ENCODE measurements at places on chromosomes 2 and 18. TPM values are rescaled to one million over a fixed set of nuclear protein-coding genes. Genes with fewer than 3 reads are reported as not detected.

Gene MDH1B
- 1.2 TPM for total RNA-seq

Gene UGT1A4
- not detected for total RNA-seq

Gene ASPRV1
- 0.38 TPM for total RNA-seq

Gene RPL31
- 2,213 TPM for total RNA-seq

Gene KCTD18
- total RNA-seq = 10.6 TPM

Gene INHA
- 0.52 TPM for total RNA-seq

Gene LINC00305
- not detected for total RNA-seq

Gene CHRNG
- total RNA-seq = not detected

Gene STPG4
- not detected for total RNA-seq

Gene CMPK2
- total RNA-seq = 0.34 TPM

Gene EFR3B
- total RNA-seq = 7.9 TPM

Gene NEU2
- not detected for total RNA-seq

Gene IL36B
- total RNA-seq = not detected

Gene KATNAL2
- 2.3 TPM for total RNA-seq

Gene EGR4
- 0.19 TPM for total RNA-seq

Gene LYPD1
- 17.1 TPM for total RNA-seq

Gene GALR1
- not detected for total RNA-seq

Gene CIB4
- not detected for total RNA-seq

Gene CHST9
- not detected for total RNA-seq

Gene EFEMP1
- 39.6 TPM for total RNA-seq

Gene FNDC4
- total RNA-seq = 4.5 TPM

Gene GALNT3
- not detected for total RNA-seq

Gene LBX2
- total RNA-seq = 3.2 TPM

Gene COPS8
- 156 TPM for total RNA-seq

Gene LBH
- 129 TPM for total RNA-seq

Gene EMILIN2
- 14.7 TPM for total RNA-seq

Gene GRP
- total RNA-seq = not detected

Gene ANTXR1
- 127 TPM for total RNA-seq

Gene SLC16A14
- total RNA-seq = 0.87 TPM

Gene MYO5B
- 8.0 TPM for total RNA-seq

Gene MAP2
- 1.5 TPM for total RNA-seq

Gene PDCD1
- 0.02 TPM for total RNA-seq

Gene LRATD1
- total RNA-seq = 0.17 TPM

Gene HOXD8
- total RNA-seq = 6.2 TPM

Gene LGALSL
- 11.0 TPM for total RNA-seq

Gene CLEC4F
- not detected for total RNA-seq

Gene C1GALT1C1L
- 2.6 TPM for total RNA-seq

Gene C2orf81
- 3.2 TPM for total RNA-seq

Gene HADHB
- 97.9 TPM for total RNA-seq

Gene ABHD1
- 1.6 TPM for total RNA-seq

Gene SPC25
- 19.4 TPM for total RNA-seq

Gene IAH1
- total RNA-seq = 105 TPM

Gene IFIH1
- 0.78 TPM for total RNA-seq

Gene MATN3
- total RNA-seq = 17.0 TPM

Gene IKZF2
- total RNA-seq = 0.29 TPM

Gene DPP10
- not detected for total RNA-seq
